CD4-positive, alpha-beta T cell (primary cell): ENCODE measurements at places on chromosomes 3 and 15.

DNA sequence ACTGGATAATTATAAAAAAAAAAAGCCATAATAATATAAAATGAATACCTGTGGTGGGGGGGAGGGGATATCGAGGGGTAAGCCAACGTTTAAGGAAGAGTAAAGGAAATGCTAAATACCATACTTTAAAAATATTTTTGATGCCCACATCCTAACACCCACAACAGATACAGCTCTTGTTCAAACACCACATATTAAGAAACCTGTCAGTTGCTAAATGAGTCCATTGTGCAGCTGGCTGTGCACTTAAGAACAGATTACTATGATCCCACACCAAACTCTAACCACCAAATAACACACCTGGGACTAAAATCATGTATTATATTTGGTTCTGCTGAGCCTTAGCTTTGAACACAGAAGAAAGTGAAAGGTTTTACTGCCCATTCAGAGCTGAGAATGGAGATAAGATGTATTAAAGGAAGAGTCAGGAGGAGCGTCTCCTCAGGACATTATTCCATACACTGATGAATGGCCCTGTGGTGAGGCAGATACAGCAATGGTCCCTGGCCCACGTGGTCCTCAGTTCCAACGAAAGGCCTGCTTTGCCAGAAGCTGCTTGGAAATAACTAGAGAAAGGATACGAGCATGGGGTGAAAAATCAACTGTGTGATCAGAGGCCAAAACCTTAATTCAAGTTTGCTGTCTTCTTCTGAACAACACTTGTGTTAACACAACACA, 515.4 kb downstream of the FOXP1 start:
- DNase-seq = peak; percentile 50
- peaks cover 2% of the 10 kb centered on the region for H3K36me3 ChIP-seq
- no peak overlapping the region for H3K4me3 ChIP-seq
- H3K4me1 ChIP-seq = peaks cover 53% of the 10 kb centered on the region

DNA sequence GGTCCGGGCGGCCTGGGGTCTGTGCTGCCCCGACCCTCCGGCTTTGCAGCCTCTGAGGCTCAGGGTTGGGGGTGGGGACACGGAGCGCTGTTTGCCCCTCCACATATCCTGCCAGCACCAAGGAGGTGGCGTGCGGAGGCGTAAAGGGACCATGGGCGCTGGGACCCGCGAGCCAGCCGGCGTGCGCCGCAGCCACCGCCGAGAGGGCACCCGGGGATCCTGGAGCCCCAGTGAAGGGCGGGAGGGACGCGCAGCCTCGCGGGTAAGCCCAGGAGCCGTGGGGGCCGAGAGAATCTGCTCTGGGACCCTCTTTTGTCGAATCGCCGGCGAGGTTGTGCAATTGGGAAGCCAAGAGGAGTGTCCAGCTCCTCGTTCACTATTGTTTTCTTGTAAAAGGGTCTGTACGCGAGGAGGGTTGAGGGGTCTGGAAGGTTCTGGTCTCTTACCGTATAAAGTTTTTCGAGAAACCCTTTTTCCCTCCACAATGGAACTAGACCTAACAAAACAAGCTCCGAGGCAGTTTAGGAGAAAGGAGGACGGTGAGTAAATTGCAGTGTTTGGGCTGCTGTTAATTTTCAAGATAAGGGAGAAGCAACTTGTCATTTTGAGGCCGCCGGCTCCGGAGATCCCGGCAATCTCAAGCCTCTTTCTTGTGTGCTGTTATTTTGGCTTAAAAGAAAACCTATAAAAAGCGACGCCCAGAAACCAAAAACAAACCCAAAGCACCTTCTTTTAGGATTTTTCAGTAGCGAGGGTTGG, 29.9 kb upstream of the ST3GAL6 start:
- peaks cover 49% of the 10 kb centered on the region for H3K27me3 ChIP-seq
- peaks cover 21% of the 10 kb centered on the region for H3K4me1 ChIP-seq
- no peak for DNase-seq

DNA sequence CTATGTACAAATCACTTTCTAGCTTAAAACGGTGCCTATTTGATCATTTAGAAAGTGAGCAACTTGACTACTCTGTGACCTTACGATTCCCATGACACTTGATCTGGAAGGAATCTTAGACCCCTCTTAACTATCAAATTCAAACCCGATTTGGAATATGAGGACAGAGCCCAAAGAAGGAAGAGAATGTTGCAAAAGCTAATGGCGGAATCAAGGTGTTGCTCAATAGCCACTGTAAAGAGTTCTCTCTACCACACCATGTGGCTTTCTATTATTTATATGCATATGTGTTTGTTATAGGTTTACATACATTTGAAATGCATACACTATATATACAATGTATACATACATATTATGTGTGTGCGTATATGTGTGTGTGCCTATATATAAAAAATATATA, 39.9 kb downstream of the PYDC2 start:
- H3K27me3 ChIP-seq = no peaks in the 10 kb centered on the region

GRCh38 chr3:151660885-151661284, 72.8 kb upstream of the AADACL2 start:
- no peaks in the 10 kb centered on the region for H3K36me3 ChIP-seq
- no peaks in the 10 kb centered on the region for H3K27me3 ChIP-seq
- H3K27ac ChIP-seq = no peak overlapping the region
- H3K4me1 ChIP-seq = no peaks in the 10 kb centered on the region
- no peak overlapping the region for H3K4me3 ChIP-seq
- DNase-seq = no peak

- no peaks in the 10 kb centered on the region for H3K27me3 ChIP-seq
- no peak overlapping the region for H3K4me3 ChIP-seq
Measured at GRCh38 chr3:100436951-100437350, 35.6 kb downstream of the LNP1 start.

- H3K27me3 ChIP-seq = no peaks in the 10 kb centered on the region
- no peaks in the 10 kb centered on the region for H3K36me3 ChIP-seq
- no peak overlapping the region for H3K27ac ChIP-seq
- H3K4me1 ChIP-seq = no peaks in the 10 kb centered on the region
Measured at GRCh38 chr3:74039105-74039504, 414.4 kb upstream of the PDZRN3 start.

DNA sequence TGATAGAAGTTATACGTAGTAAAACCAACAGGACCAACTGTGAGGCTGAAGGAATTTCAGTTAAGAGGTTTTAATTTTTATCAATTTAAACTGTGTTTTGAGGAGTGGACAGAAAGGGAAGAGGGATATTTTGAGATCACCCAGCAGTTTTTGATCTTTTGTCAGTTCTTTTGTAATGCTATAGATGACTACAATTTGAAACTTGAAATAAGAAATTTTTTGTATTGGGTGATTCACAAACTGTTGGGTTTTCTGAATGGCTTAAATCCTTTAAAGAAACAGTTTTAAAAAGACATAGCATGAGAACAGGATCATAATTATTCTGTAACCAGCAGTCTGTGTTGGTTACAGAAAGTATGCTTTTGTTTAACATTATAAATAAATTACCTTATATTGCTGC, 67.4 kb downstream of the TCF12 start:
- no peaks in the 10 kb centered on the region for H3K36me3 ChIP-seq
- no peaks in the 10 kb centered on the region for H3K4me1 ChIP-seq
- H3K27me3 ChIP-seq = no peaks in the 10 kb centered on the region
- H3K27ac ChIP-seq = no peak overlapping the region
- no peak for DNase-seq
- H3K4me3 ChIP-seq = no peak overlapping the region

DNA sequence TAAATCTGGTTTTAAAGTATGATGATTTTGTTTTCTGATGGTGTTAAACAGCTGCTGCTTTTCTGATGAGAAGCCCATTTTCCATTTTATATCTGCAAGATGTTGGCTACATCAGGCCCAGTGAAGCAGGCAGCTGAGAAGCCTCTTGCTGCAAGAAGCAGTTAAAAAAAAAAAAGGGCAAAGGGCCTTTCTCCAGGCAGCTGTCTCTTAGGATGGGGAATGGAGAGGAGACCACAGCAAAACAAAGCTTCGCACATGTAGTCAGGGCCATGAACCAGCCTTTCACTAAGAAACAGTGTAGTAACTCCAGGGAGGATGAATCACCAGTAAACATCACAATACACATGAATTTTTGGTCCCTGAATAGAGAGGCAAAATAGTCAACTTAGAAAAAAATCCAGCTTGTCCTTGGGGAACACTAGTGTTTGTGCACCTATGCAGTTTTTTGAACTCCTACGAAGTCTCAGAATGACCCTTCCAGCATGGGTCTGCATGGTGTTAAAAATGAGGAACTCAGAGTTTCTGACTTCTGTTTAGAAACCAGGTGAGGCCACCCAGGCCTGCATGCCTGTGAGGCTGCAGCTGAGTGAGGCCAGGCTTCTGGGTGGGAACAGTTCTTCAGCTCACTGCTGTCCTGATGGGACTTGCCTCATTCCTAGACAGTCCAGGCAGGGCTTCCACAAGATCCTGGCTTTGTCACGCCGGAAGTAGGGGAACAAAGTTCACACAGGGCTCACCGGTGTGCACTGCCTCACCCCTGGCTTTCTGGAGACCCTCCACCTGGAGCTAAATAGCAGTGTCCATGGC, 518.7 kb downstream of the MCTP2 start:
- H3K27me3 ChIP-seq = no peaks in the 10 kb centered on the region
- H3K4me1 ChIP-seq = no peaks in the 10 kb centered on the region
- H3K27ac ChIP-seq = no peak overlapping the region
- H3K4me3 ChIP-seq = no peak overlapping the region
- no peak for DNase-seq

DNA sequence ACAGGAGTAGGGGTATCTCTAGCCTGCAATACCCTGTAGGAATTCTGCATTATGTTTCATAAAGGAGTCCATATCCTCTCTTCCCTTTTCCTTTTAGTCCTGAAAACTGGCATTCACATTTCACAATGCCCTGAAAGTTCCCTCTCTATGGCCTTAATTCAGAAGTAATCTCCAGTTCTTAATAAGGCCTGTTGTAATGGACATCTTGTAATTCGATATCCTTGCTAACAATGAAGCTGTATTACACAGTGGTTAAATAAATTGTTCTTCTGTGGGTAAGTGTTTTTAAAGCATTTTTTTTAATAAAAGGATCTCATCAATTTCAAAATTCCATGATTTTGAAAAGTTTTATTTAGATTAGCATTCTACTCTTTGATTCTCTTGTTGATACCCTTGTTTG, 34.3 kb upstream of the NEO1 start:
- no peaks in the 10 kb centered on the region for H3K36me3 ChIP-seq
- peaks cover 5% of the 10 kb centered on the region for H3K27me3 ChIP-seq
- DNase-seq = no peak
- H3K4me1 ChIP-seq = no peaks in the 10 kb centered on the region
- H3K4me3 ChIP-seq = no peak overlapping the region

DNA sequence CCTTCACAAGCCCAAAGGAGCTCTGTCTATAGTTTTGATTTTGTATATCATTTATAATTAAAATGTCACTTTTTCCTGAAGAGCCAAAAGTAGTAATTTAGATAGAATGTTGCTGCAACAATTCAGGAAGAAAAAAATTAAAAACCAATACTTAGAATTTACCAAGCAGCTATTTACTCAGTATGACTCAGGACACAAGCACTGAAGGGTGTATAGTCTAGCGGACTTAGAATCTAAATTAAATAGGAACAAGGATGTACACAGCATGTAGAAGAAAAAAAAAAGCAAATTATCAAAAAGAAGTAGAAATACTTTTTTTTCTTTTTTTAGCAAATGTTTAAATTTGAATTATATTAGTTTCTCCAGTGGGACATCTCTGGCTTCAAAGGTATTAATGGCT, 31.6 kb downstream of the PGBD4 start:
- H3K36me3 ChIP-seq = no peaks in the 10 kb centered on the region
- no peaks in the 10 kb centered on the region for H3K27me3 ChIP-seq

- no peak for DNase-seq
- no peaks in the 10 kb centered on the region for H3K36me3 ChIP-seq
- H3K27me3 ChIP-seq = no peaks in the 10 kb centered on the region
- no peak overlapping the region for H3K27ac ChIP-seq
- H3K4me3 ChIP-seq = no peak overlapping the region
Measured at GRCh38 chr15:41182266-41182665, 48.3 kb downstream of the EXD1 start.

DNA sequence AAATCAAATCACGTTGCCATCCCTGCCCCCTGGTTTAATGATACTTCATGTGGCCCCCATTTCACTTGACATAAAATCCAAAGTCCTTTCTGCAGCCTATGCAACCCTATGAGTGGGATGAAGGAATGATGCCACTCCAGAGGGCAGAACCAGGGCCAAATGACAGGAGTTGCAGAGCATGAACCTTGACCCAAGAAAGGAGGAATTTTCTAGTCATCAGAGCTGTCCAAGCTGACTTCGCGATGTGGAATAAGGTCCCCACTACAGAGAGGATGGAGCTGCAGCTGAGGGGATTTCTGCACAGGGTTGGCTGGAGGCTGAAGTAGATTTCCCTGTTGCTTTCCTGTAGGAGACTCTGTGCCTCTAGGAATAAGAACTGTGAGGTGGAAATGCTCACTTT, 15.8 kb upstream of the EPHB3 start:
- peaks cover 11% of the 10 kb centered on the region for H3K4me1 ChIP-seq
- no peak overlapping the region for H3K27ac ChIP-seq
- no peaks in the 10 kb centered on the region for H3K36me3 ChIP-seq
- no peak overlapping the region for H3K4me3 ChIP-seq
- no peak for DNase-seq

GRCh38 chr3:73547427-73548248, 77.1 kb downstream of the PDZRN3 start:
- H3K36me3 ChIP-seq = no peaks in the 10 kb centered on the region
- no peaks in the 10 kb centered on the region for H3K4me1 ChIP-seq
- no peak overlapping the region for H3K4me3 ChIP-seq
- no peaks in the 10 kb centered on the region for H3K27me3 ChIP-seq

- no peaks in the 10 kb centered on the region for H3K27me3 ChIP-seq
- H3K36me3 ChIP-seq = no peaks in the 10 kb centered on the region
- no peak overlapping the region for H3K27ac ChIP-seq
- H3K4me1 ChIP-seq = no peaks in the 10 kb centered on the region
- H3K4me3 ChIP-seq = peak overlapping the region; percentile 31
Measured at GRCh38 chr15:80072285-80072994, 13.0 kb downstream of the ZFAND6 start.

DNA sequence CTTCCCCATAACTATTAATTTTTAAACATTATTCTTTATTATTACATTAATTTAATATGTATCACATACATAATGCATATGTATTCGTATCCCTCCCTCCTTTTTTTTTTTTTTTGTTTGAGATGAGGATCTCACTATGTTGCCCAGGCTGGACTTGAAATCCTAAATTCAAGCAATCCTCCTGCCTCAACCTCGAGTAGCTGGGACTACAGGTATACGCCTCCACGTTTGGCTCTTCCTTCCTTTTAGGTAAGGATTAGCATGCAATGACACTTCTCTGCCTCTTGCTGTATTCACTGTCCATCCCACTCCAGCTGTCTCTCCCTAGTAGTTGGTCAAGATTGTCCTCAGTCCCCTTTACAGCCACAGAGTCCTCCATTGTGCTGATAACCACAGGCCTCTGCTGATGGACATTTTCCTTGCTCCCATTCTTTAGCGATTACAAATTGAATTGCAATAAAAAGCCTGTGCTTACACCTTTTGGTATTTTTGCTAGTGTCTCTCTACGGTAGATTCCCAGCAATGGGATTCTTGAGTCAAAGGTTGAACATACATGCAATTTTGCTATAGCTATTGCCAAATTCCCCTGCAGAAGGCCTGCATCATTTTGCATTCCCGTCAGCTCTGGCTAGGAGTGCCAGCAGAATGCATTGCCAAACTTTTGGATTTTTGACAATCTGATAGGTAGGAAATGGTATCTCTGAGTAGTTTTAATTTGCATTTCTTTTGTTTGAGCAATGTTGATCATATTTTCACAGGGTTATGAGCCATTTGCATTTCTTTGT, 156.6 kb downstream of the SMAD6 start:
- no peak overlapping the region for H3K4me3 ChIP-seq
- H3K36me3 ChIP-seq = no peaks in the 10 kb centered on the region
- H3K4me1 ChIP-seq = peaks cover 4% of the 10 kb centered on the region
- no peaks in the 10 kb centered on the region for H3K27me3 ChIP-seq
- no peak overlapping the region for H3K27ac ChIP-seq
